ENCODE measurements at places on chromosomes 1 and 21.

GRCh38 chr1:236673289-236673919 lies 12.9 kb upstream of the ACTN2 start:
- DNase-seq, result no peak

GRCh38 chr1:20301463-20302107 lies 10.9 kb downstream of the VWA5B1 start:
- no peak for DNase-seq

DNA sequence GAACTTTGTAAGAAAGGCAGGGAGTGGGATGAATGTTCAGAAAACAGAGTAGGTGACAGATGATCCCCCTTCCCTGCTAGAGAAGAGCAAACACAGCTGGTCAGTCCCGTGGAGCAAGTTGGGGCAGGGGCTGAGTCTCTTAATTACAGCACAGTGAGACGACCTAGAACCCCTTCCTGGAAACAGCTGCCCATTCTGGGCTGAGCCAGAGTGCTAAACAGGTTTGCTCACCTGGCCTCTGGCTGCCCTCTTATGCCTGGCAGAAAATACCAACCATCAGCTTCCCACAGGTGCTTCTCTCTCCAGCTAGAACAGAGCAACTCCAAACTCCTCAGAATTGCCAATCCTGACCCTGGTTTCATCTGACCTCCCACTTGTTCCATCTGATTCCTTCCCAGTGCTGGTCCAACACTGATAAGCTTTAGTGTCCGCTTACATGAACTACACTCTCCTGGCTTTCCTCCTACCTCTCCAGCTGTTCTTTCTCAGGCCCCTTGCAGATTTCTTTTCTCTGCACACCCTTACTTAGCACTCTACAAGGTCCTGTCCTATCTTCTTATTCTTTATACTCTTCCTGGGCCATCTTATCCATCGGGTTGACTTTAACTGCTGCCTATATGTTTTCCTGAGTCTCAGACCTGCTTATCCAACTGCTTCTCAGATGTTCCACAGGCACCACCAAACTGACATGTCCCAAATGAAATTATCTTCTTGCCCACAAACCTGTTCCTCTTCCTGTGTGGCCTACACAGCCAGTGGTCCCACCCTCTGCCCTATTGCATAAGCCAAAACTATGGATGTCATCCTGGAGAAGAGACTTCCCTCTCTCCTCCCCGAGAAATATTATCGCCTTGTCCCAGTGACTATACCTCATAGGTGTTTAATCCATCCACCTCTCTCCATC lies 22.6 kb upstream of the COL9A2 start:
- DNase-seq, result no peak

GRCh38 chr1:69320757-69321211 lies 246.9 kb upstream of the LRRC7 start:
- DNase-seq, result no peak

DNA sequence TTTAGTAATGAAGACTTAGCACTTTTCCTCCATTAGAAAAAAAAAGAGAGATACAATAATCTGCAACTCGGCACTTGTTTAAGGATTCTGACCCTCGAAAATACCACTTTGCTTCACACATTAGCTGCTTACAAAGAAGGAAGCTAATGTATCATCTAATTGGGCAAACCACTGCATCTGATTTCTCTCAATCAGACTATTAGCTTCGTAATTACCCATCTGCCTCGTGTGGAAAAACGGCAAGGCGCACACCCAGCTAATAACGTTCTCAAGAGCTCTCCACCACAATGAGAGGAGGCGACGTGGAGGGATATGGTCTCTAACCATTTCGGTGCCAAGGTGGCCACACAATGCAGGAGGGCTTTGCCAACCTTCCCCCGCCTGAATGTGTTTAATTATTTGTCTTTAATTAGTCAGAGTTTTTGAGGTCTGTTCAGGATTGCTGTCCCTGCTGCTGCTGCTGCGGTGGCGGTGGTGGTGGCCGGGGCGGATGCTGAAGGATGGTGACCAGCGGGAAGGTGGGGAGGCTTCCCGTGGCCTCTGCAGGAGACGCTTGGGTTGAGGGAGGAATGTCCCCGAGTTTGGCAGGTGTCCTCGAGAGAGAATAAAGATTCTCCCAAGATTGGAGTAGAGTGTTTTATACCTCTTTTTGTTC lies 374.5 kb downstream of the RPS6KC1 start:
- DNase-seq, result no peak

- no peak for DNase-seq
These were observed 307.7 kb downstream of the SIPA1L2 start for GRCh38 chr1:232322162-232322734.

- no peak for DNase-seq
These were observed 253.1 kb upstream of the DUSP10 start for GRCh38 chr1:221994939-221995338.
